CD4-positive, alpha-beta T cell (primary cell): ENCODE measurements at places on chromosomes 4 and X.

- DNase-seq = no peak
Measured at GRCh38 chrX:146433771-146434170, 375.8 kb upstream of the CXorf51B start.

DNA sequence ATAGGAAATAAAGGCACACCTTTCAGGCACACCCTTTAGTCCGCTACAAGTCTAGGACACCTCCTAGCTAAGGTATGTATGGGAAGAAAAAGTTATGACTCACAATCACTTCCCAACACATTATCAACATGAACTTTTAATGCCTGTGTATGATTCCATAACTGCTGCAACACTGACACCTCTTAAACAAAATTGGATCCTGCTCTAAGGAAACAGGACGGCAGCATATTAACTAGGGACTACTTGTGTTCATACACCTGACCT lies 2.4 kb upstream of the PPP3CA start:
- DNase-seq = no peak

- DNase-seq = no peak
Measured at GRCh38 chr4:42588909-42589308, 68.0 kb downstream of the ATP8A1 start.

DNA sequence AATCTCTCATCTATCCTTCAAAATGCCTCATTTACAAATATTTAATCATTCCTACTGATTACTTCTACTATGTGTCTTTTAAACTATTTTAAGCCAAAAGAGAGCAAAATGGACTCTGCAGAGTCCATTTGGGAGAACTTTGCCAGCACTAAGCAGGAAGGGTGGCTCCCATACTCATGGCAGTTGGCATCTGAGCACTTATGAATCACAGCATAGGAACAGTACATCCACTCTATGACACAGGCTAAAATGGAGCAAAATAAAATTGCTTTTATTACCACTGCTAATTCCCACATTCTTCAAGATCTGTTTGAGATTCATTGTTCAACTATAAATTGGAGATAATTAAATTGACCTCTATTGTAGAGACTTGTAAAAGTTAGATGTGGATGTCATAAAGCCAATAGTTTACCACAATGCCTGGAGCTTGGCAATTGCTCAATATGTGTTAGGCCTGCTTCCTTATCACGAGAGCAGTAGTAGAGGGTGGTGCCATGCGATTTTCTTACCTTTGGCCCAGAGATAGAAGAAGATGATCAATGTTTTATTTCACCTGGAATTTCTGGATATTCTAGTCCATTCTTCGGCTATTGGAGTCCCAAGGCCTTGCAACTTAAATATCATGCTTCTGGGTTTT lies 19.1 kb downstream of the HPGD start:
- DNase-seq = no peak

GRCh38 chrX:106906361-106906760 lies 3.2 kb upstream of the RIPPLY1 start:
- DNase-seq = no peak

- DNase-seq = no peak
Measured at GRCh38 chr4:77593993-77594392, 11.6 kb upstream of the CXCL13 start.

GRCh38 chr4:87530868-87531267 lies 1.7 kb upstream of the SPARCL1 start:
- DNase-seq = no peak

- no peak for DNase-seq
Measured at GRCh38 chrX:47772764-47773163, 63.9 kb upstream of the ZNF81 start.

DNA sequence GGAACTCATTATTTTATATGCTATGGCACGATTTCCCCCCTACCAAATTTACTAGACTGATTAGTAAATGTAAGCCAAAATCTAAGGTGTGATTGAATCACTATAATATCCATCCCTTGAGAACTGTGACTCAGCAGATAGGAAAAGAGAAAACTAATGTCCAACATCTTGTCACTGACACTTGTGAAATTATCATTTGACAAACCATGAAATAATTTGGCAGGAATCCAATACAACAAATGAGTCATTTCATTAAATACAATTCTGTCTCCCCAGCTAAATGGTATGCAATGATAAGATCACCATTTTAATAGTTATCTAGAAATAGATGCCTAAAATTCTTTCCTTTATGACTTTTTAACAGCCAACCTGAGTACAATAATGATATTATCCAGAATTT lies 462.3 kb downstream of the DMD start:
- no peak for DNase-seq

DNA sequence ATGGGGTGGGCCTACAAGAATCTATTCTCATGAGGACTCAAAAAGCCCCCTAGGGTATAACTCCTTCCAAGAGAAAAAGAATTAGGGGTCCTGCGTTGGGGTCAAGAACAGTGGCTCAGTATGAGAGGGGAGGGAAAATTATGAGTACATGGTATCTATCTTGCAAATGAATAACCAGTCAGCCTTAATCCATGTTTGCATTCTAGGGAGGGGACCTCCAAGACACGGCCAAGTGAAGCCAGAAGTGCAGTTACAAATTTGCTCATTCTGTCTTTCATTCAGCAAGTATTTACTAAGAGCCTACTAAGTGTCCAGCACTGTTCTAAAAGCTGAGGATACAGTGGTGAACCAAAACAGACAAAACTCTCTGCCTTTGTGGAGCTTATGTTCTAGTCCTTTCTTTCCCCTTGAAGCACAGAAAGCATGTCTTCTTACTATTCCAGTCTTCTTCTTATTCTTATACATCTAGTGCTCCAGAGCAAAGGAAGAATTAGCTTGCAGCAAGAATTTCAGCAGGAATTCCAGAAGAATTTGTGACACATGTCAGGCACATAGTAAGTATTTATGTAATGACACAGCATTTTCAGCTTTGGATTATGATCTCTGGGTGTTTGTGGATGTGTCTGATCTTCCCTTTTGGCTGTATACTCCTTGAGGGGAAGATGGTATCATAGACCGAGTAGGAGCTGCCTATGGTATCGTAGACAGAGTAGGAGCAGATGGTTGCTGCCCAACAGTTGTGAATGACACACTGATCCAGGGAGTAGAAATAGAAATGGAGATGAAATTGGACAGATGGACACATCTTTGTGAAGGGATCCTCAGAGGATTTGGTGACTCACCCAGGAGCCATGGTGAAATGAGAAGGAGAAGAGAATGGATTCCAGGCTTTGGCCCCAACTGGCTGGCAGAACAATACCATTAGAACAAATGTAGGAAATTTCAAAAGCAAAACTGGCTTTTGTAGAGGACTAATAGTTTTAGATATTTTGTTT lies 75.9 kb downstream of the COQ2 start:
- no peak for DNase-seq

DNA sequence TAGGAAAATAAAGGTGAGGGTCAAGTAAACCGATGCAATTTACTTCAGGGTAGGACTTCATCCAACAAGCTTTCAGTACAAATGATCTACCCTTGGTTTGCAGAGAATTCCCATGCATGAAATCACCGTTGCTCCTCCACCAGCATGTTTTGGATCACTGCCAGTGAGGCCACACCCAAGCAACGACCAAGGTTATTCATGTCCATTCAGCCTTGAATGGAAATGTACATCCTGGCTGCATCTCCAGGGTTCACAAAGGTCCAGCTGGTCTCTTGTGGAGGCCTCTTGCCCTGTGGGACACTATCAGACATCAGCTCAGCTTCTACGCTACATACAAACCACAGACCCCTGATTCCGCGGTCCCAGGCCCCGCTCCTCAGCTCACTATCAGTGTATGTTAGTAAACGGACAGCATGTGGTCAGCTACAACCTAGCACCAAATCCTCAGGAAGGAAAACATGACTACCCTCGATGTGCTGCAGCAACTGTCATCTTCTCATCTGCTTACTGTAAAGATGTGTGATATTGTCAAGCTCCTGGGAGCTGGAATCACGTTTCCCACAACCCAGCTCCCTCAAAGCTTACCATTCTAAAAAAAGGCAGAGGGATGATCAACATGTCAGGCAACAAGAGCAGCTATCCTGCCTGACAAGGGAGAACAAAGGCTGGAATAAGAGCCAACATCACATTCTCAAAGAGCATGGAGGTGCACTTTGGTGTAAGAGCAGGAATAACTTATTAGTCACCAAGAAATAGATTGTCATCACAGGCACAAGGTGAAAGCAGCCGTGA lies 4.9 kb downstream of the LYAR start:
- DNase-seq = no peak

DNA sequence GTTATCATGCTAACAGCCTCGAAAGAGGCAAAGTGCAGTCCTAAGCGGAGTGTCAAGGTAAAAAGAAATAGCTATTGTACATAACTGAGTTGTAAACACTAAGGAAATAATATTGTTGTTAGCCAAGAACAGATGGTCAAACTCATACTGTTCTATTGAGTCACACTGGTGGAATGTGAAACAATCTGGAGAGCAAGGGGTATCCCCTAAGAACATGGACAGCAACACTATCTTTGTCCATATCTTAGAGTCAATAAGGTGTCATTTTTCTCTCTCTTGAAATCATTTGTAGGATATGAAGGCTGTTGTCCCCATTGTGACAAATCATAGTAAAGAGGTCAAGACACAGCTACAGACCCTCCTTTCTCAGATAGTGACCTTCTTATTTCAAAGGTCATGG lies 4.5 kb upstream of the PDGFC start:
- DNase-seq = no peak

GRCh38 chr4:15907430-15907829 lies 31.1 kb downstream of the FGFBP1 start:
- no peak for DNase-seq

DNA sequence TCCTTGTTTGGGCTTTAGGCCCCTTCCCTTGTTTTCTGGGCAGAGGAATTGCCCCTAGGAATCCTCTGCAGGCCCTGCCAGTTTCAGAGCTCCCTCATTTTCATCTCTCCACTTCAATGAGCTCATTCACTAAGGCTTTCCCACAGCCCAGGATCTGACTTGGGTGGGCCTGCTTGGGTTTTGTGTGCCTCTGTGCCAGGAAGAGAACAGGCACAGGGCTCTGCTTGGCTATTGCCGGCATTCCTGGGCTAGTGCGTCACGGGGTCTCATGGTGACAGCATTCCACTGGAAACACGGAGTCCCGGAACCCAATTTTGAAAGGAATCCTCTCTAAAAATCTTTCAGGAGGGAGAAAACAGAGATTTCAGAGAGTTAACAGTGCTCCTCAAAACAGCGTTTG lies 150.5 kb downstream of the VCX3A start:
- no peak for DNase-seq

DNA sequence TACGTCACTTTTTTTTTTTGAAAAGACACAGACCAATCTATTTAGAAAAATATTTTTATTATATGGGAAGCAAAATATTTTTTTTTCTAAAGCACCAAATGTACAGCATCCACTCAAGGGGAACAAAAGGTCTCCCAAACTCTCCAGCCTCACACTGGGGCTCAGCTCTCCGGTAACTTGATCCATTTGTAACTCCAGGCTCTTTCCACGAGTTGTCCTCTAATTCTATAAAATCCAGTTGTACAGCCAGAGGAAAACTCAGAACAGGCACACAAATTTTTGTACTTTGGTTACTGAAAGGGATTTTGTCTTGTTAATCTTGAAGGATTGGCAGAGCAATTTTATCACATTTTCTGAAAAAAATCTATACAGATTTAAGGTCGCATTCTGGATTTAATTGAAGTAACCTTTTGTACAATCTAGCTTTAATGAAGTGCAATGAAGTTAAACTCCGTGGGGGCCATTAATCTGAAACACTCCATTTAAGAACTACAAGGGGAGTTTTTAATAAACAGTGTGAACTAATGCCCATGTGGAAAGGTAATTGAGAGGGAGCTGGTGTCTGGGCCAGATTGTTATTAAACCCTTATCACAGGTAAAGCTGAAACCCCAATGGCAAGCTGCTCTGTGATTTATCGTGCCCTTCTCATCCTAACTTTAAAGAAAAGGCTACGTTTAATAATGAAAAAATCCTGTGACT lies 161.2 kb upstream of the FRG1 start:
- no peak for DNase-seq

- no peak for DNase-seq
Measured at GRCh38 chr4:187191676-187192075, 468.0 kb upstream of the FAT1 start.

- DNase-seq = no peak
Measured at GRCh38 chrX:30661228-30661627, 8.0 kb downstream of the GK start.

GRCh38 chrX:44770121-44770520 lies 73.7 kb upstream of the DUSP21 start:
- no peak for DNase-seq

GRCh38 chr4:70705183-70706043 lies 16.4 kb upstream of the RUFY3 start:
- DNase-seq = peak; percentile 61

DNA sequence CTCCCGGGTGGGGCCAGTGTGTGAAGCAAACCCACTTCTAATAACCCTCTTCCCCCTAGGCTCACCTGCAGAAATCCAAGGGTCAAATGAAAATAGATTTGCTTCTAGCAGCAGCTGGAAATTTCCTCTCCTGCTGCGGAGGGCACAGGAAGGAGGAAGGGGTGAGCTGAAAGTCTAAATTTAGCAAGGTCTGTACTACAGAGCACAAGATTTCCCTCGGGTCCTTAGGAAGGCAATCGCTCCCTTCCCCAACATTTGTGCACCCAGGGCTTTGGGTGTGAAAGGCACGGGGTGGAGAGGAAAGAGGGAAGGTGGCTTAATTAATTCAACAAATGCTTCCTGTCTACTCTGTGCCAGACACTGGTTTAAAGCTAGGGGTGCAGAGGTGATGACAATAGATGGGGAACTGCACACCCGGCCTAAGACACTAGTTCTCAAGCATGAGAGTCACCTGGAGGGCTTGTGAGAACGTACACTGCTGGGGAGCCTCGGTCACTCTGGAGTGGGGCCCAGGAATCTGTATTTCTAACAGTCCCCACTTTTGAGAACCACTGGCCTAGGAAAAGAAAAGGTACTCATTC lies 204.4 kb downstream of the NSUN7 start:
- DNase-seq = no peak

DNA sequence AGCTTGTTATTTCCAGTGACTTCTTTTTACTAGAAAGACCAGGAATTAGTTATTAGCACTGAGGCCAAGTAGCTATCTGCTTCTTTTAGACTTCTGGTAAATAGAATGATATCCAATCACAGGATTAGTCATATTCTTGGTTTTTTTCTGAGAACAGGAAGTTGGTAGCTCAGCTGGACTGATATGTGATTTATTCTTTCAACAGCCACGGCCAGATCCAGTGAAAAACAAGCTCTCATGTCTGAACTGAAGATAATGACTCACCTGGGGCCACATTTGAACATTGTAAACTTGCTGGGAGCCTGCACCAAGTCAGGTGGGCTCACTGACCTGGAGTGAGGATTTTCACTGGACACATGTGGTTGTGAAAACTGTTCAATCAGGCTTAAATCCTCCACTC lies 48.6 kb downstream of the PDGFRA start:
- DNase-seq = no peak
